ENCODE measurements at places on chromosomes 7 and 10.

DNA sequence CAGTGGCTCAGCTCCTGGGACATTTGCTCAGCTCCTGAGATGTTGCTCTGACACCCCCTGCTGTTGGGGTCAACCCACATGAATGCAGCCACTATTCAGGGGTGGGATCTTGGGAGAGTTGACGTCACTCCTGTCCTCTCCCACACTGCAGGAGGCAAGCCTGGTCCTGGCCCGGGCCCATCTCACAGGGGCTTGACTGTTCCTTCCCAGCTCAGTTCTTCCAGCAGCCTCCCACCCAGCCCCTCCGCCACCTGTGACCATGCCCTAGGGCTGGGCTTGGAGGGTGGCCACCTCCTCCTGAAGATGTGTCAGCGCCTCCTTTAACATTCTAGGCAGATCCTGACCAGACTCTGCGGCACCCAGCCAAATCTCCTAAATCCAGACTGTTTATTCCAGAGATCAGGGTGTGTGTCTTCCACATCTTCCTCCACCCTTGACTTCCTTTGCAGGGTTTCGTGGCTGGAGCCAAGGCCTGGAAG, 19.1 kb upstream of the OPALIN start:
- DNase-seq = no peak

DNA sequence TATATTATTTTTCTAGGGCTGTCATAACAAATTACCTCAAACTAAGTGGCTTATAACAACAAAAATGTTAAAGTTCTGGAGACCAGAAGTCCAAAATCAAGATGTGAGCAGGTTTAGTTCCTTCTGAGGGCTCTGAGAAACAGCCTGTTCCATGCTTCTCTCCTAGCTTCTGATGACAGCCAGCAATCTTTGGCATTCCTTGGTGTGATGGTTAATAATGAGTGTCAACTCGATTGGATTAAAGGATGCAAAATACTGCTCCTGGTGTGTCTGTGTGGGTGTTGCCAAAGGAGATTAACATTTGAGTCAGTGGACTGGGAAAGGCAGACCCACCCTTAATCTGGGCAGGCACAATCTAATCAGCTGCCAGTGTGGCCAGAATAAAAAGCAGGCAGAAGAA, 26.3 kb upstream of the TNKS2 start:
- DNase-seq = no peak

DNA sequence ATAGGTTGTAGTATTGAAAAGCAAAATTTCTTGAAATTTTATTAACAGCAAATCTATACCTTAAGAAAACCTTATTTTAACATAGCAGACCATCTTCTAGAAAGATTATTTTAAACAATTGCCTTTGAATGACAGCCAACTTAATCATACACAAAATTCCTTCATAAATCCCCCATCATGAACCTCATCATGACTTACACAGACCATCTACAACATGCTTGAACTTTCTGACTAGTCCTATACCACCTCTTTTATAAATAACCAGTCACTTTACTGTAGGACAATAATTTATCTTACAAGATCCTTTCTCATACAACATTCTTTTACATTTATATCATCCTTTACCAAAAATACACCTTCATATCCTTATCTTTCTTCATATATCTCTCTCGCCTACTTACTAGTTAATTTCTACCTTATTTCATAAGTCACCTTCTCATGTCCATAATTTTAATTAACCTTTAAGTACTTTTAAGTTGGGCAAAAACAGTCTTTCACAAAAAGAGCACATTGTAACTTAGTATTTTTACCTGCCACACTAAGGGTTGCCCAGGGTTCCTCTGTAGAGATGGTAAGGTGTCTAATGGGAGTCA, 16.6 kb upstream of the PTN start:
- DNase-seq = no peak

- no peak for DNase-seq
Observed at GRCh38 chr7:102412548-102412947, 16.4 kb downstream of the PRKRIP1 start.

- DNase-seq = no peak
Observed at GRCh38 chr10:122113161-122113944, 124.4 kb downstream of the TACC2 start.

GRCh38 chr7:79502151-79502550, 48.7 kb upstream of the MAGI2 start:
- no peak for DNase-seq

DNA sequence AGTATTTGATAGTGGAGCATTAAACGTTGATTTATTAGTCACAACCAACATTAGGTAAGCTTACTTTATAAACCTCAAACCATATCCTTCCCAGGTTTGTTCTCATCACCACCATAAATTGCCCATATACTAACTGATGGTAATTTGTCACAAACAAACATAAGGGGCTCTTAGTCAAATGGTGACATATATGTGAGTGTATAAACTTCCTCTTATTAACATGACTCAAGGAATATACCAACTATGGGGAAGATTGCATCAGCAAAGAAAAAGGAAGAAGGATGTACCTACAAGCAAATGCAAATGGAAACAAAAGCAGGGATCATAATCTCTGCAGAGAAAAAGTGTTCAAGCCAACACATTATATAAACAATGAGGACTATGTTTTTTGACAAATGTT, 418.2 kb upstream of the AKR1E2 start:
- DNase-seq = no peak

GRCh38 chr10:94428766-94429707, 26.7 kb downstream of the TBC1D12 start:
- DNase-seq = no peak

GRCh38 chr7:123716877-123717276, 31.9 kb downstream of the WASL start:
- no peak for DNase-seq

DNA sequence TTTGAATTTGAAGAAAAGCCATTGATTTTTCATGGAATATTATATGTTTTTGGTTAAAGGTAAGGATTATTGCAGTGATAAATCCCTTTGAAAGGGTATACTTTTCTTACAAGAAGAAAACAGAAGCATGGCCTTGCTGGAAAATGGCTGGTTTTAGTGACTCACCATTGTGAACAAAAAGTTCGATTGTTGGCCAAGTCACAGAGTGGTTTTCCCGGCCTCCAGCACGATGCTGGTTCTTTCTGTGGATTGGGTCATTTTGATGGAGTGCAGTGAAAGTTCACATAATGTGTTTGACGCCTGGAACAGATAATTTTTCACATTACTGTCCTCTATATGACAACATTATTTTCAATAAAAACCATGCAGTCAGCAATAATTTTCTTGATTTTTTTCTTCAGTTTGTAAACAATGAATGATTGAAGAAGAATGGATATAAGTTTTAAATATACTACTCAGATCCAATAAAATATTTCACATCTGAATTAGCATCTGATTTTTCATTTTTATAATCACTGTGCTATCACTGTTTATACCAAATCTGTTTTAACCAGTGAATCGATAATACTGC, 60.9 kb downstream of the RBM20 start:
- DNase-seq = no peak

DNA sequence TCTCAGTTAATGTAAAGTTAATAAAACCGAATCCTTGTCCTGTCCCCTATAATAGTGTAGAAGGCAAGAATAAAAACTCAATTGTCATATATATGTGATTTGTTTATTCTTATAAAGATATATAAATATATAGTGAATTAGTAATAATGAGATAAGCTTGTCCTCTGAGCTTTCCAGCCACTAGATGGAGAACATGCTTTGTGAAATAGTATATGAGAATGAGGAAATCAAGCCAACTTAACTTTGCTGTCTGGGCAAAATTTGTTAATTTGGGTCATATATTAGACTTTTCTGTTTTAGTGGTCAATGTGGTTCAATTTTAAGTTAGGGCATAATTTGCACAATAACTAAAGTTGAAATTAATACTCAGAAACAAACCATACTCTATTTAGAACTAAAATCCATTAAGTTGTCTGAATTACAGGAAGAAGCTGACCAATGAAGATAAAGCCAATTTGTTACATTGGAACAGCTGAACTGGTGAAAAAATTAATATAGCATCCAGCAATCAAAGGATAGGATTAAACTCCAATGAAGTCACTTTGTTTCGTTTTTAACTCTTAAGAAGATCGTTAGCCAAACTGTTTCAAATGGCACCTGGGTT, 595.0 kb downstream of the ARL4A start:
- DNase-seq = no peak

GRCh38 chr7:1884583-1885350, 214.7 kb downstream of the ELFN1 start:
- DNase-seq = no peak

DNA sequence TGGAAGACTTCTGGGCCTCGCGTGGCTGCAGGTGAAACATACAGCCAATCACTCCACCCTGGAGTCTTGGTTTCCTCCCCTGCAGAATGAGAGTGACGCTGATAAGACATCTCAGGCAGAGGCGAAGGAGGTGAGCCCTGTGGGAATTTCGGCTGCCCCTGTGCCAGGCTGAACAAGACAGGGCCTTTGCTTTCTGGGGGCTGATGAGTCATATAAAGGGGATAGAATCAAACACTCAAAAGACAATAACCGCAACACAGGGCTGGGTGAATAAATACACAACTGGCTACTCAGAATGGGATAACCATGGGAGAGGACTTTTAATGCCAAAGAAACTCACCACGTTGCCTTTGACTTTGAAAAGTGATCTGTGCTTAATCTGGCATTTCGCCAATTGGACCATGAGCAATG, 143.8 kb downstream of the KCNMA1 start:
- no peak for DNase-seq

- DNase-seq = no peak
Observed at GRCh38 chr7:157574120-157574825, 237.5 kb downstream of the DNAJB6 start.

- DNase-seq = no peak
Observed at GRCh38 chr10:97684866-97685394, 2.1 kb downstream of the AVPI1 start.

- no peak for DNase-seq
Observed at GRCh38 chr10:52551046-52551445, 221.5 kb downstream of the MBL2 start.

GRCh38 chr7:67842571-67842970, 845.9 kb downstream of the TYW1 start:
- no peak for DNase-seq

DNA sequence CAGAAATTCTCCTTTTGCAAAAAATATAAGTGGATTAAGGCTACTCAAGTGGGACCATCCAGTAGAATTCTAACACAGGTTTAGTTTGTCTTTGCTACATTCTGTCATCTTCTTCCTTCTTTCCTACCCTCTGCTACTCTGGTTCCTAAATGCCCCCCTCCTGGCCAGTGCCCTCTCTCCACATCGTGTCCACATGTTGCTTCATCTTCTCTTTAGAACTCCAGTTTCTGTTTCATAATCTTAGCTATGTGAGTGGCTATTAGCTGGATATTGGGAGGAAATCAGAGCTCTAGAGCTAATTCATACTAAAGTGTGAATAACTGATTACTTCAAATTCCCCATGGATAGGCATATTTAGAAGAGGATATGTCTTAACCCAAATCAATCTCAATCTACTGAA, 528.5 kb downstream of the LRMDA start:
- no peak for DNase-seq

DNA sequence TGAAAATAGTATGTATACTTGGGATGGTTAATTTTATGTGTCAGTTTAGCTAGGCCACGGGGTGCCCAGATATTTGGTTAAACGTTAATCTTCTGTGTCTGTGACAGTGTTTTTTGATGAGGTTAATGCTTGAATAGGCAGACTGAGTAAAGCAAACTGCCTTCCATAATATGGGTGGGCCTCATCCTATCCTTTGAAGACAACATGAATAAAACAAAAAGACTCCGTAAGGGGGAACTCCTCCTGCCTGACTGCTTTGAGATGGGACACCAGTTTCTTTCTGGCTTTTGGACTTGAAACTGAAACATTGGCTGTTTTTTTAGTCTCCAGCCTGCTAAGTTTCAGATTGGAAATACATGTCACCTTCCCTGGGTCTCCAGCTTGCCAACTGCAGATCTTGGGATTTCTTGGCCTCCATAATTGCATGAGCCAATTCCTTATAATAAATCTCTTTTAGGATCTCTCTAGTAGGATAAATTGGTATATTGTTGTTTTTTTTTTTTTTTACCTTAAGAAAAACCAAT, 59.9 kb upstream of the GLCCI1 start:
- DNase-seq = no peak

DNA sequence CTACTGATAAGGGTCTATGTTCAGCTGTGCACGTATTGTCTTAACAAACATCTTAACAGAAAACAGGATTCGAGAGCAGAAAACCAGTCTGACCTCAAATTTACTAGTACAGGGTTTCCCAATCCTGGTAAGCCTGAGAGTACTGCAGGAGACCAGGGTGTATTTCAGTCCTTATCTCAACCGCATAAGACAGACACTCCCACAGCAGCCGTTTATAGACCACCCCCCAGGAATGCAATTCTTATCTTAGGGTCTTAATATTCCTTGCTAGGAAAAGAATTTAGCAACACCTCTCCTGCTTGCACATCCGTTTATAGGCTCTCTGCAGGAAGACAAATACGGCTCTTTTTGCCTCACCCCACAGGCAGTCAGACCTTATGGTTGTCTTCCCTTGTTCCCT, 277.3 kb downstream of the SDK1 start:
- no peak for DNase-seq

GRCh38 chr7:95367606-95368005, 28.6 kb downstream of the PON3 start:
- no peak for DNase-seq

- DNase-seq = peak; percentile 16
Observed at GRCh38 chr10:3186368-3186767, 13.8 kb upstream of the PITRM1 start.

DNA sequence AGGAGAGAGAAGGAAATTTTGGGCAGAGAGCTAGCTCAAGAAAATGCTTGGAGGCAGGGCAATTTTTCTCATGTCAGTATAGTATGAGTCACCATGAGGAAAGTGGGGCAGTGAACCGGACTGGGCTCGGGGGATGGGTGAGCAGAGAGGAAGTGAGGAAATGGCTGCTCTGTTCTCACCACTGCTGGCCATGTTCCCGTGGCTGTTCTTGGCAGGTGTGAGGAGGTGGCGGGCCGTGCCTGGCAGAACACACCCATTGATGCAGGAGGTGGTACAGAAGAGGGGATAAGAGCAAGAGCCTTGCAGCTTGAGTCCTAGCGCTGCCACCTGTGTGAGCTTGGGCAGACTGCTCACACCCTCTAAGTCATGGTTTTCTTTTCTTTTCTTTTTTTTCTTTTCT, 304.4 kb upstream of the LYZL1 start:
- DNase-seq = no peak

DNA sequence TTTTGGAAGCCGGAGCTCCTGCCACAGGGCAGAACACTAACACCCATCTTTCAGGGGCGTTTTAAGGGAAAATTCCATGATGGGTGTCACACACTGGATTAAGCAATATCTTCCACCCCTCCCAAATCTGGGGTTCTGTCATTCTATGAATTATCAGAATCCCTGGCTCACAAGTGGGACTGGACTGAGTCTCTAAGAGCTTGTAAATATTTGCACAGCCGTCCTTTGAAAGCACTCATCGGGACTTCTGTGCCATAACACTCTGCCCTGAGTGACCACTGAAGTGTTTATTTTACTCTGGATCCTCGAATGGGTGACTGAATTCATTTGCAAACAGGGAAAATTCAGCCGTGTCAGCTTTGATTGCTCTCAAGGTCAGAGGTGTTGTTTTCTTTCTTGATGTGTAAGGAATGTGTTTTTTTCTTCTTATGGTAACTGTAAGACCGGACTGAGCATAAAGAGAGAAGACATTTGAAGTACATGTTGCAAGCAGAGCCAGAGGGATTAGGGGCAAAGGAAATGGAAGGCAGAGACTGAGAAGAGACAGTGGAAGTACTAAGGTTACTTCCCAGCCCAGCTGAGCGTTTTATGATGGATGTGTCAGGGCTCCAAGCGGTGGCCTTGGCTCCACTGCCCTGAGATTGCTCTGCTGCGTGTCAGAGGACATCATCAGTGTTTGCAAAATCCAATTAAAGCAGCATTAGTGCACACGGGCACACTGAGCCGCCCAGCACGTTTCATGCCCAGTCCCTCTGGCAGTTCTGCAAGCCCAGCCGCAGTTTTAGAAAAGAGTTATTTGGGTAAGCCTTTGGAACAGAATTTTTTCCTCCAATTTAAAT, 17.7 kb upstream of the GTPBP4 start:
- no peak for DNase-seq
